Stimulated activated CD8-positive, alpha-beta memory T cell treated with anti-CD3 and anti-CD28 coated beads, Interleukin-7, amount 100 ng/mL, for 1 hour (primary cell): ENCODE measurements at places on chromosomes 5 and 9.

DNA sequence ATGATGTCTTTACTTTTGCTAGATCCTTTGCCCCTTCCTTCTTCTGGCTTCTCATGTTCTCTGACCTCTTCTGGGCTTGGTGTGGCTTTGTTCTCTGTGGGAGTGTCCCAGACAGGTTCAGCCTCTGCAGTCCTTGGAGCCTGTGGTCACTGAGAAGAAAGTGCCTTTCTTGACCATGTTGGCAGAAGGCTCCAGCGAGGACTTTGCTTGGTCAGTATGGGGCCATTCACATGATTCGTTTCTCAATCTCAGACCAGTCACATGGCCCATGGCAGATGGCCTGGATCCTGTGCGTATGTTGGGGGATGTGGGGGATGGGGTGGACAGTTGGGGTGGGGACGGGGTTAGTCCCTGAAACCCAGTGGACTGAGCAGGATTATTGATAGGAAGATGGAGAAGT, 274.1 kb downstream of the ARHGAP26 start:
- DNase-seq, result no peak

GRCh38 chr5:36605241-36605640, 1.2 kb upstream of the SLC1A3 start:
- DNase-seq, result no peak

DNA sequence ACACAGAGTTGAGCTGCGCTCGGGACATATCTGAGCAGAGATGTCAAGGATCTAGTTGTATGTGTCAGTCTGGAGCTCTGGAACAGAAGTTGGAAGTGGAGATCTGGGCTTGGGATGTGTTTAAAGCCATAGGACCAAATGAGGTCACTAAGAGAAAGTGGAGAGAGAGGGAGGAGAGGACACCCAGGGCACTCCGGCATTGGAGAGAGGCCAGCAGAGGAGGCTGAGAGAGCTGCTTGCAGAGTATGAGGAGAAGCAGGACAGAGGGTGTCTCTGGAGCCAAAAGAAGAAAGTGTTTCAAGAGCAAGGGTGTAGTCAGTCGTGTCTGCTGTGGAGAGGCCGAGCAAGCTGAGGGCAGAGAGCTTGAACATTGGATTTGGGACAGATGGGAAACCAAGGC, 34.7 kb downstream of the ARHGEF37 start:
- no peak for DNase-seq

DNA sequence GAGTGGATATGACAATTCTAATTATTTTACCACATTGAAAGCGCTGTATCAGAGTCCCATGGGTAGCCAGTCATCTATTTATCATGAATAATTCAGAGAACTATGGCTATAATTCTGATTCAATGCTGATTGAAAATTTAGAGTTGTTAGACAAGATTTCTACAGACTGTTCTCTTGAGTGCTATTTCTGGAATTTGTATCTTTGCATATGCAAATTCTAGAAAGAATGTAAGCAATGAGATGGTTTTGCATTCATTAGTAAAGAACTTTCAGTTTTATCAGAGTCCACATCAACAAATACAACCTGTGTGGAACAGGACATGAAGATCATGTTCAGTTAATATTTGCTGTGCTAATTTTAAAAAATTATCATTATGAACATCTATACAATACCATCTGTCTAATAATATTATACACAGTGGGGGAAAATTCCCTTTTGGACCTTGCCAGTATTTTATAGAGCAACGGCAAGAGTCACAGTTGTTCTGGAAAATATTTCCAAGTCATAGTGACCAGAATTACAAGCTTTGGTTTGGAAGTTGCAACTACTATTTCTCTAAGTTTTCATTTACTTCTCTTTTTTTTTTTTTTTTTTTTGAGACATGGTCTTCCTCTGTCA, 372.7 kb upstream of the PTGER4 start:
- no peak for DNase-seq

GRCh38 chr5:64599226-64599625, 91.1 kb upstream of the SHISAL2B start:
- DNase-seq, result no peak

GRCh38 chr9:130955947-130956621, 17.0 kb upstream of the FIBCD1 start:
- no peak for DNase-seq

- DNase-seq, result no peak
These were observed 25.3 kb upstream of the ADAMTS2 start for GRCh38 chr5:179370490-179371120.

DNA sequence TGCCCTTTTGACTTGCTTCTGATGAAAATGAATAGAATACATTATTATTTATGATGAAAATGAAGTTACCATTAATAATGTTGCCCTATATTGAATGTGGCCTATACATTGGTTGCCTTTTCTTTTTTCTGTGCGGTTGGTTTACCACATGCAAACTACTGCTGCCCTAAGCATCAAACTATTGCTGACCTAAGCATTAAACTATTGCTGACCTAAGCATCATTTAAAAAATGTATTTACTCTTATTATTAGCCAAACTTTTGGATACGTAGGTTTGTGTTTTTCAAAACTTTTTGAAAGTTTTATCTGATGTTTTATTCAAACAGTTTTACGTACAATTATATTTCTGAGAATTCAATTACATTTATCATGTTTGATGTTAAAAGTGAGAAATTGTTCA, 76.0 kb upstream of the CDH10 start:
- no peak for DNase-seq

DNA sequence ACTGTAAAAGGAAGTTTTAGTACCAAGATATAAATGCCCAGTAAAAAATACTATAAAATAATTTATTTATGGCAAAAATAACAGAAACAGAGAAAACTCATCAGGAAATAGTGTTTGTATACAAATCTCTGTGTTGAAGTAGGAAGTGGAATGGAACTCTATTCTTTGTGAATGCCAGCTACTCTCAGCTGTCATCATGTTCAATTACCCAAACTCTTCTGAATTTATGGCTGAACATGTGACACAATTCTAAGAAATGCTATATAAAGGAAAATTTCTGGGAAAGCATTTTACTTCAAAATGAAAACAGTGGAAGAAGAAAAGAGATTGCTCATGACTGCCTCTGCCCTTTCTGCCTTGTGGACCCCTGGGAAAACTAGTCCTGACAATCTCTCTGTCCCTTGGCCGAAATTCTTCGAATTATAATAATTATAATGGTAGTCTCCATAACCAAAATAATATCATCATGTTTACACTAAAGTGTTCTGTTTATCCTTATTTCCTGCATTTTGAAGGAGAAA, 522.3 kb upstream of the ST8SIA4 start:
- DNase-seq, result no peak

- DNase-seq, result no peak
These were observed 18.8 kb downstream of the DDX46 start for GRCh38 chr5:134777366-134777765.

- DNase-seq, result no peak
These were observed 1.3 kb downstream of the SCGB3A1 start for GRCh38 chr5:180589771-180590542.

DNA sequence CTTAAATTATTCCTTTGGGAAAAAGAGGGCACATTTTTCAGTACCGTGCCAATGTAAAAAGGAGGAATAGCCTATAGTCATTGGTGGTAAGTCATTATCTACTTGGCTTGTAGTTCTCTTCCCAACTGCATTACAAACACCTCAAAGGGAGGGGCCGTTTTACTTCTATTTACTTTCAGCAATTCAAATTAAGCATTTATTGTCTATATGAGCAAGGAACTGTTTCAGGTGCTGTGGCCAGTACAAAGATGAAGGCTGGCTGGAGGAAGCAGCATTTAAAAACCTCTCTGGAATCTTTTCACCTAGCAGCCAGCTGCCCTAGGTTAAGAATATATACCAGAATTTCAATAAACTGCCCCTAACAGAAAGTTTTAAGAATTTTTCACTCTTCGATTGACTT, 48.9 kb downstream of the SEMA6A start:
- DNase-seq, result no peak

DNA sequence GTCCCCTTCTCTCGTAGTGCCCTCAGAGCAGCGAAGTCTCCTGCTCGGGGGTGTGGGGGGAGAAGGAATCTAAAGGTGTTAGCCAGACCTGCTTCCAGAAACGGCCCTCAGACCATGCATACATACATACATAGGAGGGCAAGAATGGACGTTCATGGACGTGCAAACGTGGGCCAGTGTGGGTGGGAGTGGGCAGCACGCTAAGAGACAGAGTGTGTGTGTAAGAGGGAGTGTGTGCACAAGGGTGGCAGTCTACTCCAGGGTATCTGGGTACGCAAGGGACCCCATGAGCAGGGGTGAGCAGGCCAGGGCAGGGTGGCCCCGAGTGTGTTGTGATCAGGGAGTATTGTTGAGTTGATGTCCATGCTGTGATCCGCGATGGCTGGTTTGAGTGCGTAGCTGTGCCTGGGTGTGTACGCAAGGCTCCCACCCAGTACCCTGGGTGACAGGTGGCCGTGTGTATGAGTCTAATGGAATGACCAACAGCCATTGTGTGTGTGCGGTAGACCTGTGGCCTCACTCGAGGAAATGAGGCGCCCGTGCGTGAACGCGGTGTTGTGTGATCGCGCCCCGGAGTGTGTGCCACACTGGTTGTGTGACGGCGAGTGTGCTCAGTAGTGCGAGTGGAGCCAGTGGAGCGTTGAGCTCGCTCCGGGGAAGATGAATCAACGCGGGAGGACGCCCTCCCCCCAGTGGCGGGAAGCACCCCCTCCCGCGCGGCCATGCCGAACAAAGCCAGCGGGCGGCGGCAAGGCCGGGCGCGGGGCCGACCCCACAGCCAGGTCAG, 826 bp downstream of the GPRIN1 start:
- DNase-seq, result no peak

DNA sequence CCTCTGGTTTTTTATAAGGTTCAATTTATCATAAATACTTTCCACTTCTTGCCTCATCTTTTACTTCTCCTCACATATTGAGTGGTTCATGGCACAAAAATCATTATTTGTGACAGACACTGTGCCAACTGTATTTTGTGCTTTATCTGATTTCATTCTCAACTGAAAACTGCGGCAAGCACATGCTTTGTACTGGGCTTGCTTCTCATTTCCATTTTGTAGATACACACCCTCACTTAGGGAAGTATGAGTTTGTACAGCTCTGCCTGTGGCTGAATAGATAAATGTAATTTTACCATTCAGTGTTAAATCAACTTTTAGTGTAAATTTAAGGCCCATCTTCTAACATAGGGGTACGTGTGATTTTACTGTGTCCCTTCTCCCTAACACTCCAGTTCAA, 83.6 kb downstream of the ANXA2R start:
- DNase-seq, result no peak

DNA sequence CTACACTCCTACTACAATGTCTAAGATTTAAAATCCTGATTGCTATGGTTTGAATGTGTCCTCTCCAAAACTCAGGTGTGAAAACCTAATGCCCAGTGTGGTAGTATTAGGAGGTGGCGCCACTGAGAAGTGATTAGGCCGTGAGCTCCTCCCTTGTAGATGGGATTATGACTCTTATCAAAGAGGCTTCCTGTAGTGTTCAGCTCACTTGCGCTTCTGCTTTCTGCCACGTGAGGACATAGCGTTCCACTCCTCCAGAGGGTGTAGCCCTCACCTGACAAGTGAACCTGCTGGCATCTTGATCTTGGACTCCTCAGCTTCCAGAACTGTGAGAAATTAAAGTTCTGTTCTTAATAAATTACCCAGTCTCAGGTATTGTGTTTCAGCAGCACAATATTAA, 33.0 kb upstream of the WHRN start:
- DNase-seq, result no peak

DNA sequence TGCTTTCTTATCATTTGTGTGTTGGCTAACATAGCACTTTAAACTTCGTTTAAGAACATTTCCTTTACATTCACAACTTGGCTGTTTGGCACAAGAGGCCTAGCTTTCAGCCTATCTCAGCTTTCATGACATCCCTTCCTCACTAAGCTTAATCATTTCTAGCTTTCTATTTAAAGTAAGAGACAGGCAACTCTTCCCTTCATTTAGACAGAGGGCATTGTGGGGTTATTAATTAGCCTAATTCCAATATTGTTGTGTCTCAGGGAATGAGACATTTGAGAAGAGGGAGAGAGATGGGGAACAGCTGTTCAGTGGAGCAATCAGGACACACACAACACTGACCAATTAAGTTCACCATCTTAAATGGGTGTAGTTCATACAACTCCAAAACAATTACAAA, 51.0 kb upstream of the OR2K2 start:
- no peak for DNase-seq

DNA sequence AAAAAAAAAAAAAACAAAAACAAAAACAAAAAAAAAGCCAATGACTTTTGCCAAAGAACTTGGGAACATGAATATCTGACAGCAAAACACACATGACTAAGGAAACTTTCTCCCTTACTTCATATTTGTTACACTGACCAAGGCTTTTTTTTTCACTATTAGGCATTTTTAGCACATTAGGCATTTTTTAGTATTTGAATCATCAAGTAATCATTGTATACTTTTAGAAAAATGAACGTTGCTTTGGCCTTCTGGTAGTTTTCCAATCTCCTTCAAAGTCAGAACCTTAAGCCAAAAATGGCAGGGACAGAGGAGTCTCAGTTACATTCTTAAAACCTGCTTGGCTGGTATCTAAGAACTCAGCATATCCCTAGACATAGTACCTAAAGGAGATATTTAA, 19.3 kb downstream of the NREP start:
- no peak for DNase-seq

DNA sequence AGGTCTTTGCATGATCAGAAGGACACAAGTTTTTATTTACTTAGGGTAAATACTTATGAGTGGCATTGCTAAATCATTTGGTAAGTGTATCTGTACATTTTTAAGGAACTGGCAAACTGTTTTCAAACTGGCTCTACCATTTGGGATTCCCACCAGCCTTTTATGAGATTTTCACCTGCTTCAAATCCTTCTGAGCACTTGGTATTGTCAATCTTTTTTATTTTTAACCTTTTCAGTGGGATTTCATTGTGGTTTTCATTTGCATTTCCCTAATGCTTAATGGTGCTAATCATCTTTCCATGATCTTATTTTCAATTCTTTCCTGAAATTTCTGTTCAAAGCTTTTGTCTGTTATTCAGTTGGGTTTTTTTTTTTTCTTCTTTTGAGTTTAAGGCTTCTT, 475.6 kb downstream of the MAN2A1 start:
- no peak for DNase-seq

DNA sequence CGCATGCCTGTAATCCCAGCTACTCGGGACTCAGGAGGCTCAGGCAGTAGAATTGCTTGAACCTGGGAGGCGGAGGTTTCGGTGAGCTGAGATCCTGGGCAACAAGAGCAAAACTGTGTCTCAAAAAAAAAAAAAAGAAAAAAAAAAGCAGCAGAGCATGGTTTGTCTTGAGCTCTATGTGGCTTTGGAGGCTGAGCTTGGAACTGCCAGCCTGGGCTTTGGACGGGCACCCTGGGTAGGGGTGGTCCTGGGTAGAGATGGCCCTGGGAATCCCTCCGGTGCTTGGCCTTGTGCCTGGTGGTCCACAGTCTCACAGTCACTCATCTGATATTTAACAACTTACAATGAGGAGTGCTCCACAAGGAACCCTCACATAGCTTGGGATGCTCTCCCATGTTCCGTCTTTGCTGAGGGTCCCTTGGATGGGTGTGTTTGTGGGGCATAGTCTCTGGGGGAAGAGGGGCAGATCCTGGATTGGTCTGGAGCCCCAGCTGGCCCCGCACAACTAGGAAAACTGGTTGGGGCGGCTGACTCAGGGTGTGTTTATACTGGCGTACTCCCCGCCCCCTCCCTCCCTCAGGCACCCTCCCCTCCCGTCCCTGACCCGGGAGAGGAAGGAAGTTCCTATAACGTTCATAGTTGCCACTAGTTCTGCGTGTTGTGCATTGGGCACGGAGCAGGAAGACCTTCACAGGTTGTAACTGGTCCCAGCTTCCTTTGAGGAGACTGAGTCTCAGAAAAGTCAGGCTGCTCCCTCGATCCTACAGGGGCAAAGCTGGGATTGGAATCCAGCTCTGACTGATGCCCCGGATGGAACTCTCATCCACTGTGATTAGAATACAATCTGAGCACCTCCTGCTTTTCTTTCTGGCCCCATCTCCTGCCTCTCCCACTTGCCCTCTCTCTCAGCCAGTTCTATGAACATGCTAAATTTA, 11.2 kb downstream of the IER5L start:
- DNase-seq, result no peak
